ENCODE measurements at places on chromosomes 1 and 21.

- no peak for DNase-seq
Observed at GRCh38 chr1:204752688-204753040, 67.1 kb upstream of the LRRN2 start.

GRCh38 chr1:24964811-24965570 lies 34.9 kb upstream of the RUNX3 start:
- peak; percentile 87 for DNase-seq

DNA sequence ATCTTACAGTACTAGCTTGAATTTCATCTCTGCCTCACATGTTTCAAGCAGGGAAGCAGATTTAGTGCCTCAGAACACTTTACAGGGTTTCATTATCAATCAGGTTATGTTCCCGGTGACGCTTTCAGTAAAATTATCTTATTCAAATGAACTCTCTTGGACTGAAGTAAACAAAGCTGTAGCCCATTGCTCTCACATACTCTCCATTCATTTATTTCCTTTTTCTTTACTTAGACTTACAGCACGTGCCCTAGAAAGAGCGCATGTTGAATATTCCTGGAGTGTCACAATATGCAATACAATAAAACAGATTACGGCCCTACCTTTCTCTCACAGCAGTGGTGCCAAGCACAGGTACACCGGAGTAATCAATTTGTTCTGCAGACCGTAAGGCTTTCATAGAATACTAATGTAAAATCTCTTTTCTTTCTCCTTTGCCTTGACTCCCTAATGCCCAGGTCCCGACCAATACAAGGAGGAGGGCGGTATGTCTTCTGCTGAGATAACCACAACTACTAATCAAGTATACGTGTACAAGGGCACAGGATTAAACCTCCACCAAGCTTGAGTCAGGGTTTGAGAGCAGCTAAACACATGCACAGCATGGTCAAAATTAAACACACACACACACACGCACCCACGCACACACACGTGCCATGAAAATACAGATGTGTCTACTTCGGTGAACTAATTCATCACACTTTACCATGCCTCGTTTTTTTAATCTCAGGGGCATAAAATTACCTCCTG lies 62.8 kb downstream of the NRIP1 start:
- DNase-seq: no peak

- no peak for DNase-seq
Observed at GRCh38 chr1:221743416-221744208, 1.7 kb upstream of the DUSP10 start.

GRCh38 chr1:54301497-54301896 lies 101.5 kb downstream of the MRPL37 start:
- DNase-seq: no peak

GRCh38 chr21:45113543-45113942 lies 39.2 kb downstream of the ADARB1 start:
- no peak for DNase-seq

- no peak for DNase-seq
Observed at GRCh38 chr1:48043622-48044021, 46.4 kb upstream of the TRABD2B start.

DNA sequence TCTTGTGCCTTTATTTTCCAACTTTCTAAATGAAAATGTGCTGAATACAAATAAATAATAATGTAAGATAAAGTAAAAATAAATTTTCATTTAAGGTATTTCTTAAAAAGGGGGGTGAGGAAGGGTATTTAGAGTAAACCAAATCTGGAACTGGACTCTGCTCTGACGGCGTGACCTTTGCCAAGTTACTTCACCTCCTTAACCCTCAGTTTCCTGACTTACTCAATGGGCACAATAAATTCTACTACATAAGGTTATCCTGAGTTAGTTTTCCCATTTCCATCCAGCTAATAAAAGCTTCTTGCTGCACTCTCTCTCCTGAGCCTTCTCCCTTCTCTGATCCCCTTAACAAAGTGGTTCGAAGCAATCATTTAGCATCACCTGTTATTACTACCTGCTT lies 93.9 kb downstream of the NID1 start:
- no peak for DNase-seq

- DNase-seq: no peak
Observed at GRCh38 chr1:91575909-91576519, 75.4 kb downstream of the CDC7 start.

GRCh38 chr1:160409486-160409885 lies 9.1 kb downstream of the VANGL2 start:
- no peak for DNase-seq

DNA sequence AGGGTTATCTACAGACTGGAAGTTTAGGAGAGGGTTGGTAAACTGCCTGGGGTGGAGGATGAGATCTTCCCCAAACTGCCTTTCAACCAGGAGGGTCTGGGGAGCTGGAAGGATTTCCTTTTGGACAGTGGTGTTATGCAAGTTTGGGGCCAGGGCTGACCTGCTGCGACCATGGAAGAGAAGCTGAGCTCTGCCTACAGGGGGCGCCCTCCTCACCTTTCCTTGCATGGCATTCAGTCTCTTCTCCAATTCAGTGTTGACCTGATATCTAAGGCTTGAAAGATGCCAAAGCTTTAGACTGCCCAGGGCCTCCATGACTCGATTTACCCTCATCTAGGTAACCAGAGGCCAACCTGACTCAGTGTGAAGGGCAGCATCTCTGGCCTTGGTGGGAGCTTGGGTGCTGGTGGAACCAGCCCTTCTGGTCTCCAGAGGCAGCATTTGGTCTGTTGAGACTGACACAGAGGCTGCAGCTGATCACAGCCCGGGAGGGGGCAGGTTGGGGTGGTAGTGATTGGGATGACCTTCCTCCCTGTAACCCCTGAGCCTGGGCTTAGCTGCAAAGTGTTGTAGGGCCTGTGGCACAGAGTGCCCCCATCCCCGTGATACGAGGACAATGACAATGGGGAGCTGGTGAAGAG lies 170.0 kb downstream of the GRIK3 start:
- DNase-seq: no peak

- DNase-seq: peak; percentile 25
Observed at GRCh38 chr1:216032961-216033614, 390.2 kb downstream of the USH2A start.

DNA sequence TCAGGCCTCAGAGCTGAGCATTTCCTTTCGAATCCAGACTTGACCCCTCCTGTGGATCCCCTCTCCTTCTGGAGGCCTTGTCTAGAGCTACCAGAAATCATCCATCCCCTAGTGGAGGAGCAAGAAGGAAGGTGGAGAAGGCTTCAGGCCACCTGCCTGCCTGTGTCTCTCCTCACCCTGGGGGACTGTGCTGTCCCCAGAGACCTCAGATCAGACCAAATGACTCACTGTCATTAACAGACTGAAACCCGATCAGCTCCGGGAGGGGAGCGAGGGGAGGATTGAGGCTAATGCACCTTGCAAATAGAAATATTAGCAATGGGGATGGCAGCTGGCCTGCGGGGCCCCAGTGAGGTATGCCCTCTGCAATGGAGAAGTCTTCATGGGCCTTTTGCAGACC lies 2.1 kb downstream of the MYBPH start:
- DNase-seq: no peak

DNA sequence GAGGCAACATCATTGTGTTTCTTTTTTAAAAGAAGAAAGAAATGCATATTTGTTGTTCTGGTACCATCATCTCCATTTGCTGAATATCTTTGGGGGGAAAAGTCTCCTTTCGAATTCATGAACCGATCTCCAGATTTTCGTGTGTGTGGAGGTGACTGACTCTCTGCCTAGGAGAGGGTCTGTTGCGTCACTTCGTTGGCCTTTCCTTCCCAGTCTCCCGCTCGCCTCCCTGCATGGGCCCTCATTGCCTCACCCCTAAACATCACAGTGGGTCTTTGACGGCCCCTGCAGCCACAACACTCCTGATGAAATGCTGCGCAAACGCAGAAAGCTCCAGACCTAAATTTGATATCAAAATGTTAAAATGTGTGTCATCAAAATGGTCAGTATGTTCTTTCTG lies 103.2 kb upstream of the RALGPS2 start:
- DNase-seq: no peak

DNA sequence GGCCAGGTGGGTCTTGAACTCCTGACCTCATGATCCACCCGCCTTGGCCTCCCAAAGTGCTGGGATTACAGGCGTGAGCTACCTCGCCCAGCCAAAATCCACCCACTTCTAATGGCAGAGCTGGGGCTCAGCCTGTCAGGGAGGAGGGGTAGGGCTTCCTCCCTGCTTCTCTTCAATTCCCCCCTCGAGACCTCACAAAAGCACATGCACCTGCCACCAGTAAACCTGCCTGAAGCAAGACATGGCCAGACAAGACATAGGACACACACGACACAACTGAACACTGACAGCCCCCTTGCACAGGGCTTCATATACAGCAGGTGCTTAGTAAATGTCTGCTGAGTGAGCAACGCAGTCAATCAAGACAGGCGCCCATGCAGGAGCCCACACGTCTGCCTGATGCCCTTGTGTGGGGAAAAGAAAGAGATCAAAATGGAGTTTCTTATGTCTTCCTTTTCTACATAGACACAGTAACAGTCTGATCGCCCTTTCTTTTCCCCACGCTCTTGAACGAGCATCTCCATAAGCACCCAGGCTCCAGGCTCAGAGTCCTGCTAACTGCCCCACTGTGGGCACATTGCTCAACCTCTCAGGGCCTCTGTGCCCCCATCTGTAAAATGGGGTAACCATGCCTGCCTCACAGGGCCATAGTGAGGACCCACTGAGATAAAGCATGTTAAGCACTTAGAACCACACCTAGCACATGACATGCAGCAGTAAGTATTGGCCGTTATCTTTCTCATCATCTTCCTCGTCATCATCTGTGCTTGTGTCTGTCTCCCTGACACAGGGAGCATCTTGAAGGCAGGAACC lies 8.8 kb downstream of the SDC3 start:
- no peak for DNase-seq

GRCh38 chr1:59564192-59564891 lies 250.4 kb upstream of the HOOK1 start:
- peak; percentile 28 for DNase-seq

DNA sequence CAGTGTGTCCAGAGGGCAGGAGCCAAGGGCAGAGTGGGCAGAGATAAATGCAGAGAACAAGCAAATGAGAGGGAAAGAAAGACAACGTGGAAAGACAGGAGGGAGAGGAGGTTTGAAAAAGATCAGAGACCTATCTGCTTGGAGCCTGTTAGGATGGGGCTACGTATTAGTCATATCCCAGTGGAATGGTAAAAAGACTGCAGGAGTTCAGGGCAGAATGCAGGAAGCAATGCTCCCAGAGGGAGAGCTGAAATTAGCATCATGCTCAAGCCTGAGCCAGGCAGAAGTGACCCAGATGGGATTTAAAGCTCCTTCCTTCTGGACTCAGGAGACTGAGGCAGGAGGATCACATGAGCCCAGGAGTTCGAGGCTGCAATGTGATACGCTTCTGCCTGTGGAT lies 261.3 kb upstream of the CHRM3 start:
- DNase-seq: peak; percentile 57

DNA sequence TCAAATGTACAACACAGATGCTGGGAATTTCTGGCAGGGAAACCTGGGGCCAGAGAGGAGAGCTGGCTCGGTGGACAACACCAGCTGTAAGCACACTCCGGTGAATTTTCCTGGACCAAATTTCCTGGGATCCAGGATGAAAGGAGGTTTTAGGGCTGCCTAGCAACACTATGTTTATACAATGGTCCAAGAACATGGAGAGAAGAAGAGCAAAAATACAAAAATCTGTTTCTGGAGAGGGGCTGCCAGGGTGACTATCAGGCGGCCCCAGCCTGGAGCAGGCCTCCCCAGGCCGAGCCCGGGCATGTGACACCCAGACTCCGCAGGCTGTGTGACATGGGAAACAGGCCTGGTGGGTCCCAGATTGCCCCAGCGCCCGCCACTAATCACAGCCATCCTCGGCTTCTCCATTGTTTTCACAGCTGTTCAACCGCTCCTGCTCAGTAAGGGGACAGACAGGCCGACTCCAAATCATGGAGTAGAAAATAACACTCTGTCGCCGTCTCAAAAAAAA lies 336.0 kb upstream of the NFIA start:
- DNase-seq: no peak

DNA sequence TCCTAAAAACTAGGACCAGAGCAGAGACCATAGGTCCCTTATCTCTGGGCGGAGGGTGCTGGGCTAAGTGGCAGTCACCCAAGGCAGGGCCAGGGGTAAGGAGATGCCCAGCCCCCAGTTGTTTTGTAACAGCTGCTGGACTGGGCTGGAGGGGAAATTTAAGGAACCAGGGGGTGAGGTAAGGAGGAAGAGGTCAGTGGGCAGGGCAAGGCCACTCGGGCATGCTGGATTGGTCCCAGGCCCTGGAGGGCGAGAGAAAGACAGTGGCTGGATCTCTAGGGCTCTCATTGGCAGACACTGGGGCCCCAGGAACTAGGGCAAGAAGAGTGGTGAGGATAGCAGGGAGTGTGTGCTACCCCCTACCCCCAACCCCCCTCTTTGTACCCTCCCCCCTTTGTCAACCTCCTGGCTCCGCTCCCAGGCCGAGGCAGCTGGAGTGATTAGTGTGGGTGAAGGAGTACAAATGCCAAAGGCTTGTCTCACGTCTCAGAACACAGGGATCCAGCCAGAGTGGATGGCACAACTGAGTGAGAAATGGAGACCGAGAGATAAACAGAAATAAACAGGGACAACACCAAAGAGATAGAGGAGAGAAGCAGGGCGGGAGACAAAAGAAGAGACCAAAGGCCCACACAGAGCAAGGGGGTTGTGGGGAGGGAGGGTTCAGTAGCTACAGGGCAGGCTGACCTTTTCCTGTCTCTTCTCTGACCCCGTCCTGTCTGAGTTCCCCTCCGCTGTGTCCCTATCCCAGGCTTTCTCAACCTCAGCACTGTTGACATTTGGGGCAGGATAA lies 20.5 kb upstream of the THRAP3 start:
- DNase-seq: peak; percentile 63

- no peak for DNase-seq
Observed at GRCh38 chr1:47631411-47631995, 193.7 kb downstream of the FOXD2 start.

DNA sequence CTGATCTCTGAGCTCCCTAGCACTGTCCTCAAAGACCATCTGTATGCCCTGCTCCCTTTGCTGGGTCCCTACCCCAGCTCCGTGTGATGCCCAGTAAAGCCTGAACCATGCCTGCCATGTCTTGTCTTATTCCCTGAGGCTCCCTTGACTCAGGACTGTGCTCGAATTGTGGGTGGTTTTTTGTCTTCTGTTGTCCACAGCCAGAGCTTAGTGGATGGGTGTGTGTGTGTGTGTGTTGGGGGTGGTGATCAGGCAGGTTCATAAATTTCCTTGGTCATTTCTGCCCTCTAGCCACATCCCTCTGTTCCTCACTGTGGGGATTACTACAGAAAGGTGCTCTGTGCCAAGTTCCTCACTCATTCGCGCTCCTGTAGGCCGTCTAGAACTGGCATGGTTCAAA lies 5.7 kb downstream of the GSTM5 start:
- DNase-seq: no peak
